ENCODE measurements at places on chromosomes 1 and 21.

DNA sequence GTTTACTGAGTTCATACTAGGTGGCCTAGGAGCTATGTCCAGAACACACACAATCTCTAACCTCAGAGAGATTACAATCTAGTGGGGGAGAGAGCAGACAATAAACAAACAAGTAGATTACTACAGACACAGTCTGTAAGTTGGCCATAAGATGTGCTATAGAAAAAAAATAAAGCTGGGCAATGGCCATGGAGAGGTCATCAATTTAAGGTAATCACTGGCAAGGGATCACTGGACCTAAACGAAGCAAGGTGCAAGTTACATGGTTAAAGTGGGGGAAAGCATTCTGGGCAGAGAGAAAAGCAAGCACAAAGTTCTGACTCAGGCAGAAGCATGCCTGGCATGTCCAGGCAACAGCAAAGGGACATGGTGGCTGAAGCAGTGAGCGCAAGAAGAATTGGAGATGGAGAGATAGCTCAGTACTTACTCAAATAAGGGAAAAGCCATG is 147.0 kb downstream of the RERE start:
- DNase-seq = no peak

DNA sequence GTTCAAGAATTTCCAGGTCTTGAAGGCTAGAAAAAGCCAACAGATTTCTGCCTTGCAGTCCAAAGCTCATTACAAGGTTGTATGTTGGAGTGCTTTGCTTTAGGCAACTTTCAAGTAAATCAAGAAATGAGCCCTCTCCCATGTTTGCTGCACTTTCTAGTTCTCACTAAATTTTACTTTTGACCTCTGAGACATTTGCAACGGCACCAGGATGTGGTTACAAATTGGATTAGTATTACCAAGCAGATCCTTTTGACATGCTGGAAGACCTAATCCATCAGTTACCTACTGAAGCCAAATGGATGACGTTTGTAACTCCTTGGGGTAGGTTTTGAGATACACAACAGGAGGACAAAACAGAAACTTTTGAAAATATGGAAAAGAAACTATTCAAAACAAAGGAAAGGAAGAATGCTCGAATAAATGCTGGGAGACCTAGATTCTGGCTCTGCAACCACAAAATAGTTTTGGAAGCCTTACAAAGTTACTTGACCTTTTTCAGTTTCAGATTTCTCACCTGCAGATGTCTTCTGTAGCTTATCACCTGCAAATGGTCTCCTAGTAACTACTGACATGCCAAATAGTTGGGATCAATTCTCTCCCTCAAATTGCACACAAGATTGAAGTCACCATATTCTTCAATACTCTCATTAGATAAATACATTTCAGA is 251.7 kb upstream of the ADGRL2 start:
- no peak for DNase-seq

GRCh38 chr1:199336745-199337640 is 690.5 kb upstream of the NR5A2 start:
- DNase-seq = no peak

DNA sequence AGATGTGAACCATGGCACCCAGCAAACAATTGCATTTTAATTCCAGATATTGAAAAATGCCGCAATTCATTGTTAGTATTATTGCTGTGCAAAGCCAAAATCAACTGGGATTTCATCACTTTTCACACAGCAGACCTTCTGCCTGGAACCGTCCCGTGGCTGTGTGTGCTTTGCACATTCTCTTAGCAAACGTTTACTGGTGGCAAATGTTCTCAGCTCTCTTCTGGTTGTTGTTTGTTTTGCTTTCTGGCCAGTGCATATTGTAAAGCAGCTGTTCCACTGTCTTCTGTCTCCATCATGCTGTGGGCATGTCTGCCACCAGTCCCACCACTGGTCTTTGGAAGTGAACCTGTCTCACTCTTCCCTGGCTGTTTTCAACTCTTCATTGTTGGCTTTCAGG is 19.8 kb upstream of the TTLL10 start:
- no peak for DNase-seq

DNA sequence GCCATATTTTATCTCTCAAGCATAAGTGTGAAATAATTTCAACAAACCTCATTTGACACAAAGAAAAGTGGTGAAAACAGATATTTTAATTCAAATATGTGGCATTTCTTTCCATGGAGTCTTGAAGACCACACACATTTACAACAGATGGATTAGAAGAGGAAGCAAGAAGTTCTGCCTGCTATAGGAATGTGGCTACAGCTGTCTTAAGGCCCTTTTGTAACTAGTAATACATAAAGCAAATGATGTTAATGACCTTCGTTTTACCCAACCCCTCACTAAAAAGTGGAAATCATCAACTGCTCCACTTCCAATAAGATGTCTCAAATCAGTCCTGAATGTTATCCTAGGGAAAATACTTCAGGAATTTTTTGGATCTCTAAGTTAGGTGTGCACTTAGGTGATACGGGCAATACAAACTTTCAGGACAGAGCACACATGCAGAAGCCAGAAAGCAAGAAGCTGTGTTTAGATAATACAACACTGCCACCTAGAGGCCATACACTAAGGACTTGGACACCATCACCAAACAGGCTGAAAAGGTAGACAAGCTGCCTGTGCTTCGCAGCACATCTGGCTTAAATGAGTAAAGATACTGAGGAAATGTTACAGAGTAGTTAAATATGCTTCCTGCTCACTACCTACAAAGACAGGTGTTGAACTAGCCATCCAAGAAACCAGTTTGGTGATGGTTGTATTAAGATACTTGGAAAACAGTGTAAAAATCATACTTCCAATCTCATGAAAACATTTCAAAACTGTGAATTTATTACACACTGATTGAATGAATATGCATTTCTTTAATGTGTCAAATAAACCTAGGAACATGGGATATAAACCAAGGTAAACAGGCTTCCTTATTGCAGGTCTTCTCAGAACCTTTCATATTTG is 24.4 kb downstream of the RRAGC start:
- peak; percentile 60 for DNase-seq

GRCh38 chr1:198754670-198755069 is 115.8 kb downstream of the PTPRC start:
- no peak for DNase-seq

DNA sequence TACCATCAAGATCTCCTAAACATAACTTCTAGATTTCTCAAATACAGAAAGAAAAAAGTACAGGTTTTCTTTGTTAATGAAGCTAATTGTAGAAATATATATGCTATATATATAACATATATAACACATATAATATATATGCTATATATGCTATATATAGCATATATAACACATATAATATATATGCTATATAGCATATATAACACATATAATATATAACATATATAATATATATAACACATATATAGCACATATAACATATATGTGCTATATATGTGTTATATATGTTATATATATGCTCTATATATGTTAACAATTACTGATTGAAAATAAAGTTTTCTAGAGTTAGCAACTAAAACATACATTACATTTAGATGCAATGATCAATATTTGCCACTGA is 34.8 kb downstream of the RGS21 start:
- no peak for DNase-seq

GRCh38 chr1:228207851-228208821 is at the start of gene OBSCN:
OBSCN (plus strand) TSS chr1:228208044; CDS start chr1:228211784, 3,740 bp downstream.
- DNase-seq = no peak
